RPMI7951 (cell line): ENCODE measurements at places on chromosomes 6 and 20.

- DNase-seq = no peak
These were observed 6.4 kb downstream of the HLA-DPA1 start for GRCh38 chr6:33066917-33067521.

DNA sequence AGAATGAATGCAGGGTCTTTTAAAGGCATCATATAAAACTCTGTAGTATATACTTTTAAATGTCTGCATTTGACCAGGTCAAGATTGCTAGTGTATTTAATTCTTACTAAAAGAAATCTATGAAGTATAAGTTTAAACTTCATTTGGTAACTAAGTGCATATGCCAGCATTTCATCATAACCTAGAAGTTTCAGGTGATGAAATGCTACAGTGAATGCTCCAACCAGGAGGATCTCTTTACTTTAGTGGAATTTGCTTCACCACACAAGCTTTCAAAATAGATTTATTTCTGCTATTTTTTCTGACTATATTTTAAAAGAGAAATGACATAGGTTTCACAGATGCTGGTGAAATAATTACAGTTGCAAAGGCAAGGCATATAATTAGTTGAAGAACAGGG is 141.9 kb downstream of the HIVEP2 start:
- no peak for DNase-seq

DNA sequence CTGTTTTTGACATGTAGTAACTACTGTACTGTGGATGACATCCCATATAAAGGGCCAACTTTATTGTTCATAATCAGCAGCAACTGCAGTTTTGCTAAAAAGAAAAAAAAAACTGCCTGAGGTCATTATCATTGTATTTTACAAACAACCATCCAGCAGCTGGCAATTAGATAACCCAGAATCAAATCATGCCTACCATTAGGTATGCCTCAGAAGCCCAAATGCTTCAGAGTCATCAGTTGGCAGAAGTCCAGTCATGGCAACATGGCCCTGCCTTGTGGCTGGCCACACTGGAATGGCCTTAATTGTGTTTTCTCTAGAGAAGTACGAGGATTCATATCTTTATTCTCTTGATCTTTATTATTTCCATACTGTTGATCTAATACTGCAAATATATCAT is 462.4 kb upstream of the NRSN1 start:
- DNase-seq = peak; percentile 4

- DNase-seq = peak; percentile 29
These were observed 231.9 kb downstream of the PKHD1 start for GRCh38 chr6:51855310-51856082.

GRCh38 chr6:7697820-7698623 is 27.9 kb upstream of the BMP6 start:
- peak; percentile 77 for DNase-seq

DNA sequence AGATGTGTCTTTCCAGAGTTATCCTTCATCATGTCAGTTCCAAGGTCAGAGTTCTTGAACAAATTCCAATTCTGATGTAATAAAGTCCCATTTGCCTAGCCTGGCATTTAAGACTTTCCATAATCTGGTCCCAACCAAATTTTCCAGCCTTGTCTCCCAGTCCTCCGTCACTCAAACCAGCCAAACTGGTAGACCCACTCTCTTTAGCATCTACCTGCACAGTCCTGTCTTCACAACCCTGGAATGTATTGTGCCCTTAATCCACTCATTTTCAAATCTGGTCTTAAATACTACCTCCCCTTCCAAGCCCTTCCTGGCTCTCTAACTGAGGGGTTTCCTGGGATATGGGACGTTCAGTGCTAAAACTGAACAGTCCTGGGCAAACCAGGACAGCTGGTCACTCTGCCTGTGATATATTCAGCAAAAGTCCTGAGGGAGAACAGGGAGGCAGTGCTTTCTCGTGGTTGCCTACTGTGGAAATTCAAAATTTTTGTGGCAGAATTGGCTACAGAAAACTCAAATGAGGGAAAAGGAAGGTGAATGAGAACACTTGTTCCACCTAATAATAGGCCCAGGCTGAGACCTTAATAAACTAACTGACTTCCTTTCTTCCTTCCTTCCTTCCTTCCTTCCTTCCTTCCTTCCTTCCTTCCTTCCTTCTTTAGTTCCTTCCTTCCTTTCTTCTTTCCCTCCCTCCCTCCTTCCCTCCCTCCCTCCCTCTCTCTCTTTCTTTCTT is 10.8 kb upstream of the AKAP7 start:
- no peak for DNase-seq
